ENCODE measurements at places on chromosomes 5 and 9.

GRCh38 chr5:589588-589987, 22.6 kb upstream of the CEP72 start:
- DNase-seq: no peak

- DNase-seq: no peak
These were observed 55.8 kb downstream of the FOXD1 start for GRCh38 chr5:73392775-73393174.

DNA sequence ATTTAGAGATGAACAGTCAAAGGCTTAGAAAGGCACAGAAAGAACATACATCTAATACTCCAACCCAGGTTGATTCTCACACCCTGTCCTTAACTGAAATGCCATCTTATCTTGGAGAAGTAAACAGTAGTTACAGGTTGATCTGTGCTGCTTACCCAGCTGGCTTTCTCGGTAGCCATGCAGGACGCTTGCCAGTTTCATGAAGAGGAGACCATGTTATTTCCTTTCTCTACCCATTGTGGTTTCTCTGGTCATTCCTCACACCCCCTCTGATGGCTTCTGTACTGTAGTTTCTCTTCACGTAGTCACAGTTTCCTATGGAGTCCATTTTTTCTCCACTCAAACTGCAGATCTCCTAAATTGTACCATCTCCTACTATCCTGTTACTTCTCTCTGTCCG, 206.0 kb downstream of the SGCD start:
- no peak for DNase-seq

DNA sequence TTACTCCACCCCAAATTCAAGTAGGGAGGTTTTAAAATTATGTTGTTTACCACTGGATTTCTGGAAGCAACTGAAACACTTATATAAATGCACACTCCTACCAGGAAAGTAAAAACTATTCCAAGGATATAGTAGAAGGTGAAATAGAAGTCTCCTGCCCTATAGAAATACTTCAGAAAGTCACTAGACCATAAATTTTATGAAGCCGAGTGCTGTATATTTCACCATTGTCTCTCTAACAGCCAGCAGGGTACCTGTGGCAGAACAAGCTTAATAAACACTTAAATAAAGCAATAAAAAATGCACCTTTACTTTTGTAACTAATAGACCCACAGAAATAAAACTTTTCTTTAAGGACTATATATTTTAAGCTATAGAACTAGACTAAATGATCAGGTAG, 631.6 kb downstream of the PDE4D start:
- no peak for DNase-seq

DNA sequence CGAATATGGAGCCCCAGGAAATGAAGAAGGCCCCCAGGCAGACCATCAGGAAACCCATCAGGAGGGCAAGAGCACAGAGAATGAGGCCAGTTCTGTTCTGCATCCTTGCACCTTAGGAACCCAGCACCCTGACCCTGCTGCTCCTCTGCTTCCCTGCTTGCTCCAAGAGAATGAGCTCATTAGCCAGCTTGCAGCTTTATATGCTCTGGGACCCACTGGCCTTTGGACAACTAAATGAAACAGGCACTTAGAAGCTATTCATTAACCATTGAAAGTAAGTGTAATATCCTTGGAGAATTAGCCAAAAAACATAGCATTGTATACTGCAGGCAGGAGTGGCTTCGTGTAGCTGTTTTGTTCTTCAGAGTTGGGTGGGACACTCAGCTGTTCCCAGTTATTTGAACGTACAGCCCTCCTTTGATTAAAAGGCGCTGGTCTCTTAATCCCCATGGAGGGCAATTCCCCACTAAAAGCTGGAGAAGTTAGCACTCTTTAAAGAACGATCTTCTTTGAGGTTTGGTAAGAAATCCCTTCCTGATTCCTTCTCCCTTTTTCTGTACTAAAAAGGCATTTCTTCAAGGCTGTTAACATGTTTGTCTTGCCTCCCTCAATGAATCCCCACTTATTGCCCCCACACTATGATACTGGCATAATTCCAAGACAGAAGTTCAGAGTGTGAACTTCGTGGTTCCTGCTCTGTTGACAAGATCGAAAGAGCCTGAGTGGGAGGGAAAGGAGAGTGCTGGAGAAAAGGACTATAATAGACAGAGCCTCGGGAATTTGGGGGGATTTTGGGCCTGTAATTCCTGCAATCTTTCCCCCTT, at the start of gene TMEM252:
Gene TMEM252, minus strand, starts transcription at position 172 of the 824 bp plus-strand sequence. Its CDS starts 69 bp downstream, at position 103.
- no peak for DNase-seq

DNA sequence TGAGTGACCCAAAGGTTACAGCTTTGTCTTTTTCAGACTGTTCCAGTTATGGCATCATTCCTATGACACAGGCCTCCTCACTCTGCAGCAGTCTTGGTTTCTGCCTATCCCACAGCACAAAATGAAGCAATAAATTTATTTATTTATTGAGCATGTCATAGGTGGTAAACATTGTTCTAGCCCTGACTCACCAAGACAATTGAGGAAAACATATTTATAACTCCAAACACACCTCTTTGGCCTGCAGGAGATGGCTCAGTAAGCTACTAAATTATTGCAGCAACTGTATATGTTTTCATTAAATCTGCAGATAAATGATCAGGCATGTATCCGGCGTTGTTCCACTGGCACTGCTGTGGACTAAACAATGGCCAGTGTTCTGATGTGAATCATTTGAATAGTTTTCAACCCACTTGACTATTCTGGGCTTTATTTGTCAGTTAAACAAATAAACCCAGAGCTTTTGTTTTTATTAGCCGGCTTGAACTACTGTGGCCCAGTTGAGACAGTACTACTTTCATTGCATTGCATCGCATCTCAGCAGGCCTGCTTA, 83.2 kb downstream of the FOXD1 start:
- DNase-seq: no peak

DNA sequence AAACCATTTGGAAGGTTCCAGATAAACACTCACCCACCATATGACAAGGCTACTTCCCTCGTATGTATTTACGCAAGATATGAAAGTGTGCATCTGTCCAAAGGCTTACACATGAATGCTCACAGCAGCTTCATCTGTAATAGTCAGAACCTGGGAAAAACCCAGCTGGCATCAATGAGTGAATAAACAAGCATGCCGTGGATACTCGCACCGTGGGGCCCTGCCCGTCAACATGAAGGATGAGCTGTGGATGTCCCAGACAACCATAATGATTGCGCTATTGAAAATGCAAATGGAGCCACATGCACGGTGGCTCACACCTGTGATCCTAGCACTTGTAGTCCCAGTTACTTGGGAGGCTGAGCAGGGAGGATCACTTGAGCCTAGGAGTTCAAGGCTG, 60.6 kb upstream of the FCN1 start:
- no peak for DNase-seq

DNA sequence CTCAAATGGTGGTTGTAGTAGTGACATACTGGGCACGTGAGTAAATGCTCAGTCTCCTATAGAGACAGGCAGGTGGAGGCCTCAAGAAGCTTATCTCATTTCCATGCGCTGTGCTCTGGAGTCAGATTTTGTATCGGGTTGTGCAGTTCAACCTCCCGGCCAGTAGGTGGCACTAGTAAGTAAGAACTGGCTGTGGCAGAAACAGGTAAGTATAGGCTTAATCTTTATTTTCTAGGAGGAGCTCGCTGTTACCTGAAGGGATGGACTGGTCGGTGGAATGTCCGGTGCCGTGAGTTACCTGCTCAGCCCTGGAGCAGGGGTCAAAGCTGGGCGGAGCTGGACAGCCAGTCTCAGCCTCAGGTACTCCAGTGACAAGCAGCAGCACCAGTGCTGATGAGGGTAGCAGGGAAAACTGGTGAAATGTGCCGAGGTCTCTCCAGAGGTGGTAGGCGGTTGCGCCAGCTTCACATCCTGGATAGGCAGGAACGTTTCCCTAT, 880.1 kb upstream of the SEMA6A start:
- DNase-seq: peak; percentile 13

- DNase-seq: no peak
These were observed 108.7 kb downstream of the CFAP90 start for GRCh38 chr5:7742241-7742656.

DNA sequence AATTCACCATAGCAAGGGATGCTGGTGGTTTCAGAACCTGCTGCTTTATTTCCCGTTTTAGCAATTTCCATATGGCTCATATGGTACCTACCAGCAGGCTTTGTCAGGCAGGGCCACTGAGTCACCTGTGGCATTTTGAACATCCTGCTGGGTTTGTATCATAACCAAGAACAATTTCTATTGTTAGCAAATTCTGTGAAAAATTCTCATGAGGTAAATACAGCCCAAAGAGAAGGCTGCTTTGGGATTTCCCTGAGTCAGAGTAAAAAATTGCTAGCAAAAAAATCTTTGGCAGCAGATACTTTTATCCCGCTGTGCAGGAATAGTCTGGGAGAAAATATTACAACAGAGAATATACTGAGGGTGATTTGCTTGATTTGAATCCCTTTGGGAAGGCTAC, 52.7 kb downstream of the PRR16 start:
- no peak for DNase-seq

DNA sequence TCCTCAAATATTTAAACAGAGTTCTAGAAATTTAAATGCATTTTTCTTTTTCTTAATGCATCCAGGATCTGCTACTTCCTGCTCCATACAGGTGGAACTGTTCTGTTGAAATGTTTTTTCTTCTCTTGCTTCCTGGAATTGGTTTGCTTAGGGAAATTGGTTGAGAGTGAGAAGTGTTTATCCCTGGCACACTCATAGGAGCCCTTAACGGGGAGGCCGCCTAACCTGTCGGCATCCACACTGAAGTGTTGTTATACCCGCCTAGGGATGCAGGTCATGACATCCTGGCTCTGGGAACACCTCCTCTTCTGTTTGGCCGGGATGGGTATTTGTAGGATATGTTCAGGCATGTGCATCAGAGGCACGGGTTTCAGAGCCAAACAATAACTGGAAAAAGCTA, 239.7 kb downstream of the GADD45G start:
- DNase-seq: no peak

- no peak for DNase-seq
These were observed 156.5 kb upstream of the NFIL3 start for GRCh38 chr9:91580136-91580535.

GRCh38 chr5:151068433-151069197, 12.2 kb downstream of the TNIP1 start:
- no peak for DNase-seq

- DNase-seq: no peak
These were observed 26.4 kb upstream of the TMOD1 start for GRCh38 chr9:97475059-97475458.

GRCh38 chr5:120677481-120677880, 213.4 kb downstream of the PRR16 start:
- DNase-seq: no peak

GRCh38 chr9:21016701-21017491, 14.5 kb downstream of the HACD4 start:
- no peak for DNase-seq

DNA sequence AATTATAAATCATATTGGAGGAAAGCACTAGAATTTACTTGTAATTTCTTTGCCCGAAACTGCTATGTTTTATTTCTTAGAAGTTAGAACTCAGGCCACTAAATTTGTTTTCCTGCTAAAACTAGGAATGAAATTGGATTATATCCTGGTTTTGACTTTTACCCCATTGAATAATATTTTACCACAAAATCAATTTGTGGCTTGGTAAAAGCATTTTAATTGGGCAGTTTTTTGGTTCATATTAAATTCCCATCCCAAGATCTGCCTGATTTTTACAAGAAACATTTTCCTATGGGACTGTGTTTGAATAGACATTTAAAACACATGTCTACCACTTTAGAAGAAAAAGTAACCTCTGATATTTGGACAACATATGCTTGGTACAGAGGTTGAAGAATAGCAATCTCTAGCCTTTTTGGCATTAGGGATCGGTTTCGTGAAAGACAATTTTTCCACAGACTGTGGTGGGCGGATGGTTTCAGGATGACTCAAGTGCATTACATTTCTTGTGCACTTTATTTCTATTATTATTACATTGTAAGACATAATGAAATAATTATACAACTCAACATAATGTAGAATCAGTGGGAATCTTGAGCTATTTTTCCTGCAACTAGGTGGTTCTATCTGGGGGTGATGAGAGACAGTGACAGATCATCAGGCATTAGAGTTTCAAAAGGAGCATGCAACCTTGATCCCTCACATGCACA, 565.6 kb downstream of the PRR16 start:
- DNase-seq: no peak

DNA sequence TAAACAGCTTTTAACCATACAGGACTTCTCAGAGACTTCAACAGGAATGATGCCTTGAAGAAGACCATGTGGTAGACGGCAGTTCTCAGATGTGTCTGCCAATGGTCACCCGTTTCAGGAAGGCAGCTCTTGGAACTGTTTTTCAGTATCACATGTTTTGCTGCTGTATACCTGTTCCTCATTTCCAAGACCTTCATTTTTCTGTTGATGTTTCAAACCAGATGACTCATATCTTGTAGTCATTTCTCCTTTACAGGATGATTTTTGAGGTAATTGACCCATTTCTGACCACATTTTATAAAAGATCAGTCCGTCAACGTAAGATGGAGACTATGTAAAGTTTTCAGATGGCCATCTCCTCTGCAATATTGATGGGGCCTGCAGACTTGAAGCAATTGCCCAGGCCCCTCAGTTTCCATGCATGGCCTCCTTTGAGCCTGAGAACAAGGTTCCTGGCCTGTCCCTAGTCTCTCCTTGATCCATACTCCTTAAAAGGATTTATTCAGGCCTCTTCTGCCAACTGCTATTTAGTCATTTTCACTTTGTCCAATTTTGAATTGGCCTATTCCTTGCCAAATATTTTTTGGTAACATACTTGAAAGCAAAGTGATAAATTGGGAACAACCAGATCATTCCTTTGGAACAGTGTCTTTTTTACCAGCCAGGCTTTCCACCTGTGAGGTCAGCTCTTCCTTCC, 128.6 kb downstream of the PDZD2 start:
- DNase-seq: no peak

DNA sequence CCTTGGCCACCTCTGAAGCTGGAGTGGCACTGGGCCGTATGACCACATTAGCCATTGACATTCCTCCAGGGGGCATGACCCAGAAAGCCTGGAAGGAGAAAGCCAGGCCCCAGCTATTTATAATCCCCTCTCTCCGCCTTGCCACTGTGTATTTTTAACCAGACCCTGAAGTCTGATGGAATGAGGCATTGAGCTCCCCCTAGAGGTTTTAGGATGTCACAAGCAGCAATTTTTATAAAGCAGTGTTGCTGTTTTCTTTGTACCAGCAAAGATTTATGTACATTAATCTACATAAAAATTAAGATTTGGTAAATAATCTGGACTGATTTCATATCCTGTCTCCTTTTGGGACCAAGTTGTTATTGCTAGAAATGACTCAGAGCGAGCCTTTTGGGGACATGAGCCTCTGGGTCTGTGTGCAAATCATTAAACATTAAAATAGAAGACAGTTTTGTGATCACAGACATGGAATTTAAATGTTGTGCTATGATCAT, 127.1 kb downstream of the TRIO start:
- DNase-seq: no peak

GRCh38 chr5:132454361-132454760, 36.2 kb downstream of the IRF1 start:
- no peak for DNase-seq

DNA sequence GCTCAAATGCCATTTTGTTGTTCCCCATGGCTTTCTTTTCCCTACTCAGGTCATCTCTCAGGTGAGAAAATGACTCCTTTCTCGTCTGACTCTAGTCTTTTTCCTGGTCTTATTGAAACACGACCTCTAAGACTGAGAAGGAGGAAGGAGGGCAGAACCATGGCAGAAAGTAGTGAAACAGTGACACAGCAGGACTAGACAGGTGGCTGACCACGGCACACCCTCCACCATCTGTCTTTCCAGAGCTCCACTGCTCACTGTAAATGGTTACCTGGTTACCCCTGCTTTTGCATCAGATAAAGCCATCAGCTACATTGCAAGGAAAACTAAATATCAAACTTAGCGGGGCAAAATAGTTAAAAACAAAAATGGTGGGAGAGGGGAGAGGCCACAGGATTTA, 30.9 kb downstream of the NR4A3 start:
- DNase-seq: no peak
